ENCODE measurements at places on chromosomes 12 and 14. TPM values are rescaled to one million over a fixed set of nuclear protein-coding genes. Genes with fewer than 3 reads are reported as not detected.

Gene FOXN4
- not detected for total RNA-seq

Gene MANSC1
- 1.3 TPM for total RNA-seq

Gene REP15
- 2.9 TPM for total RNA-seq

Gene NTS
- total RNA-seq: not detected

Gene POTEM
- not detected for total RNA-seq

Gene PIP4K2C
- total RNA-seq: 18.2 TPM

Gene LDHB
- total RNA-seq: 890 TPM

Gene CLEC2A
- not detected for total RNA-seq

Gene SLC10A1
- not detected for total RNA-seq

Gene CLEC4D
- not detected for total RNA-seq

Gene FAM186B
- 0.28 TPM for total RNA-seq

Gene NRXN3
- total RNA-seq: 1.3 TPM

Gene ASCL1
- not detected for total RNA-seq

Gene GALNT16
- total RNA-seq: 2.5 TPM

Gene ENDOU
- not detected for total RNA-seq

Gene NRDE2
- total RNA-seq: 7.9 TPM

Gene ITGA7
- 47.5 TPM for total RNA-seq

Gene CLEC1B
- total RNA-seq: not detected

Gene SLC6A15
- 0.77 TPM for total RNA-seq

Gene C12orf54
- not detected for total RNA-seq

Gene REM2
- not detected for total RNA-seq

Gene MMP19
- 2.5 TPM for total RNA-seq

Gene KRT6A
- total RNA-seq: 1.4 TPM

Gene ESYT1
- 307 TPM for total RNA-seq

Gene TAS2R9
- total RNA-seq: not detected

Gene PRICKLE1
- total RNA-seq: 3.1 TPM

Gene RAD51B
- 21.1 TPM for total RNA-seq

Gene HELB
- 3.5 TPM for total RNA-seq

Gene CCDC177
- total RNA-seq: under 0.01 TPM

Gene OR6C2
- total RNA-seq: not detected

Gene DIO3
- total RNA-seq: not detected

All from regular cardiac myocyte (primary cell).